HS-5 (cell line): ENCODE measurements at places on chromosomes 3 and 15.

DNA sequence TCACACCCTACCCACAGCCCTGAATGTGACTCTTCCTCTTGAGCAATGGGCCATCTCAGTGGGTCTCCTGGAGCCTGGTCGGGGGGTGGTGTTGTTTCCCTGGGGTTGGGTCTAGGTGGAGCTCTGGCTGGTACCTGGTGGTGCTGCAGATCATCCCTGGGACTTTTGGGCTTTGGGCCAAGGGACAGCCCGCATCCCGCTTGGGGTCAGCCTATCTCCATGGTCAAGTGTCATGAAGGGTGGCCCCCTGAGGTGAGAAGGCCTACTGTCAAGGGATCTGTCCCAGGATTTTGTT, 202.0 kb downstream of the UBE3A start:
- no peak for DNase-seq

DNA sequence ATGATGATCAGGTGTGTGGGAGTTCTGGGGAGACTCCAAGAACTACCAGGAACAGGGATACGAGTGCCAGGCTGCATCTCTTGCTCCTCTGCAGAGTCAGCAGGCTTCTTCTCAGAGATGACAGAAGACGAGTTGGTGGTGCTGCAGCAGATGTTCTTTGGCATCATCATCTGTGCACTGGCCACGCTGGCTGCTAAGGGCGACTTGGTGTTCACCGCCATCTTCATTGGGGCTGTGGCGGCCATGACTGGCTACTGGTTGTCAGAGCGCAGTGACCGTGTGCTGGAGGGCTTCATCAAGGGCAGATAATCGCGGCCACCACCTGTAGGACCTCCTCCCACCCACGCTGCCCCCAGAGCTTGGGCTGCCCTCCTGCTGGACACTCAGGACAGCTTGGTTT, 7.9 kb downstream of the PRRT3 start:
- no peak for DNase-seq

DNA sequence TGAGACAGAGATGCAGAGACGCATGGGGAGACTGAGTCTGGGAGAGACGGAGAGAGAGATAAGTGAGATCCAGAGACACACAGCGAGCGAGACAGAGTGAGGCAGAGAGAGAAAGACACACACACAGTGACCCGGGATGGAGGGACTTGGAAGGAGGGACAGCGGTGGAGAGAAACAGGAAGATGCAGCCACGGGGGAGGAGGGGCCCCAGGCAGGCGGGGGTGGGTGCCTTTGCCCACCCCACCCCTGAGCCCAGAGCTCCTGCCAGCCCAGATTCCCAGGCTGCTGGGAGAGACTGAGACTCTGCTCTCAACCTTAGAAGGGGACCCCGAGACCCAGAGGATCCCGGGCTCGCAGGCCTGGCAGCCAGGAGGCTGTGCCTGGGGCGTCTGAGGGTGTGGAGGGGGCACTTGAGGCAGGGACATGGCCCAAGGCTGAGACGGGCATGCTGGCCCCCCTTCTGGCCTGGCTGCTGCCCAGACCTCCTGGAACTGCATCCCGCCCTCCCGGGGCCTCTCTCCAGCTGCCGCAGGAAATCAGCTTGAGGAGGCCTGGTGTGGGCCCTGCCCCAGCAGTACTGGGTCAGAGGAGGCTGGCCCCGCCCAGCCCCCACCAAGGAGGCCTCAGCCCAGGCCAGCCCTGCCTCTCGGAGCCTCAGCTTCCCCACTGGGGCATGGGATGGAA, 18.1 kb downstream of the H1-8 start:
- no peak for DNase-seq

- DNase-seq, result no peak
Observed at GRCh38 chr15:65530318-65531111, at the start of gene HACD3. HACD3 (plus strand) TSS chr15:65530463; CDS start chr15:65530632, 169 bp downstream.

DNA sequence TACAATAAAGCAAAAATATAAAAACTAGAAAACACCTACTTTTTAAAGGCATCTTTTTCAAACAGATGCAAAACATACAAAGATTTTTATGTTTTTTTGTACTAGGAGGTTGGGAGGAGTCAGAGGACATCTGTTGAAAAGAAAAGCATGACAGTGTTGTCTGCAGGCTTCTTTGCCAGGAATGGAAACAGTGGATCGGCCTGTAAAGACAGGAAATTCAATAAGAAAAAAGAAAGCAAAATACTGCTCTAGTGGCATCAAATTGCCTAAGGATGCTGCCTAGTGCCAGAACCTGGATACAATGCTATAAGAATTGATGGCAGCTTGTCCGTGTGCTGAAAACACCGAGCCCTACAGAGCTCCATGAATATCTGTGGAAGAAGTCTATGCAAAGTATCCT, 69.9 kb downstream of the TBC1D5 start:
- DNase-seq, result no peak

GRCh38 chr3:37935756-37936666, 54.6 kb upstream of the VILL start:
- peak; percentile 95 for DNase-seq

- no peak for DNase-seq
Observed at GRCh38 chr15:94040541-94041248, 190.7 kb upstream of the MCTP2 start.

DNA sequence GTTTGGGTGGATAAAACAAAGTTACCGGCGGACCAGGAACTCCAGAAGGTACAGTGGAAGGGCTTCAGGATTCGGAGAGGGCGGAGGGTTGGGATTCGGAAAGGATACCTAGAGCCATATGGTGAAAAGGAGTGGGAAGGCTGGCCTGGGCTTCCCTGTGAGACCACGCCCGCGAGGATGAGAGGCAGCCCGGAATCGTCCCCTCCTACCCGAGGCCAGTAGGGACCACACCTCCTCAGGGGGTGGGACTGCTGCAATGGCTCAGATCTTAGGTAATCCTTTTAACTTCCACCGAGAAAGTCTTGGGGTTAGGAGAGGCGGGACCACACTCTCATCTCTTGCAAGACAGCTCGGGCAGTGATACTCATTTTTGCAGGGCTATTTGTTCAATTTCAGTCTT, 511.3 kb downstream of the OCA2 start:
- no peak for DNase-seq

DNA sequence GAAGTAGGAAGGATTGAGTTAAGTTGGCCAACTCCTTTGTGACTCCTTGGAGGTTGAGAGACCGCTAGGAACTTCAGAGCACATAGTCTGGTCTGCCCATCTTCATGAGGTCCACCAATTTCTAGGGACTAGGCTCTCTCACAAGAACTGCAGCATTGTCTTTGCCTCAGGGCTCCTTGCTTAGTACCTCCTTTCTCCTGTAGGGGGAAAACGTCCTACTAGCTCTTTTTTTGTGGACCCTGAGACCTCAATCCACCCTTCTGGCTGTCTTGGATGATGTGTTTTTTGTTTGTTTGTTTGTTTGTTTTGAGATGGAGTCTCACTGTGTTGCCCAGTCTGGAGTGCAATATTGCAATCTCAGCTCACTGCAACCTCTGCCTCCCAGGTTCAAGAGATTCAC, 21.6 kb downstream of the REC114 start:
- DNase-seq, result no peak

DNA sequence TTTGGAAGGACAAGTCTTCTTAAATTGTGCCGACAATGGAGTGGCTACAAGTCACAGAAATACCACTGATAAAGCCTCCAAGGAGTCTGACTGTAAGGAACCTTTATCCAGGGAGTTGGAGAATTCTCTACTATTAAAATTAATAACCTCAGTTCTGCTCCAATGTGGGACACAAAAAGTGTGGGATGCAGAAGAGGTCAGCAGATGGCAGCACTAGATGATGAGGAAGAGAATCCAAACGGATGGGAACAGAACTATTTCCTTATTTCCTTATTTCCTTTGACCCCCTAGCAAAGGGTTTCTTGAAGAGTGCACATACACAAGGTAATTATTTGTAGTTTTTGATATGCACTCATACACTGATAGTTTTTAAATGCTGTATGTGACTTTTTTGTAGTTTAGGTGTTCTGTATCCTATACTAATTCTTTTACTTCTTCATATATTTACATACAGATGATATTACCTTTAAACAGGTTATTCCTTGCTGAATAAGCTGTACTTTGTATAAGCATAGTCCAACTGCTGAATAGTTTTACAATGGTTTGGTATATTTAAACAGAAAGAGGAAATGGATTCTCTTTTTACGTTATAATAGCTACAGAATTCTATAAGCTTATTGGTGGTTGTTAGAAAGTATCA, 25.6 kb upstream of the NLGN1 start:
- DNase-seq, result peak; percentile 16

- DNase-seq, result peak; percentile 65
Observed at GRCh38 chr3:65030847-65031463, 343.2 kb upstream of the ADAMTS9 start.

- no peak for DNase-seq
Observed at GRCh38 chr3:3372210-3372777, 192.8 kb upstream of the CRBN start.

- no peak for DNase-seq
Observed at GRCh38 chr3:111979434-111980038, 710 bp downstream of the ABHD10 start.

- DNase-seq, result no peak
Observed at GRCh38 chr15:93719921-93720351, 511.4 kb upstream of the MCTP2 start.

GRCh38 chr3:148880681-148881080, 15.6 kb downstream of the CPA3 start:
- DNase-seq, result no peak

DNA sequence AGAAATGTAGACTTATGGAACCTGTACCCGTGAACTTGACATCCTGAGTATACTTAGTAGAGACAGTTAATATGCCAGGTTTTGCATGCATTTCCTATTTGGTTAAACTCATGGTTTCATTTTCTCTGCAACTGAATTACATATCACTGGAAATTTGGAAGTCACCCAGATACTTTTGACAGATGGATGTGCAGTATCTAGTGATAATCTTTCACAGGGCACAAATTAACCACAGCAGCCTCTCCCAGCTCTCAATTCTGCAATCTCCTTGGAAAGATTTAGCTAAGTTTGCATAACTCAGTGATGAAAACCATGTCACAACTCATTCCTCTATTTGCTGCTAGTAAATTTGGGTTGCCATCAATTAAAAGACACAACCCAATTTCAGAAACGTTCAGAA, 162.3 kb upstream of the TPM1 start:
- DNase-seq, result no peak

DNA sequence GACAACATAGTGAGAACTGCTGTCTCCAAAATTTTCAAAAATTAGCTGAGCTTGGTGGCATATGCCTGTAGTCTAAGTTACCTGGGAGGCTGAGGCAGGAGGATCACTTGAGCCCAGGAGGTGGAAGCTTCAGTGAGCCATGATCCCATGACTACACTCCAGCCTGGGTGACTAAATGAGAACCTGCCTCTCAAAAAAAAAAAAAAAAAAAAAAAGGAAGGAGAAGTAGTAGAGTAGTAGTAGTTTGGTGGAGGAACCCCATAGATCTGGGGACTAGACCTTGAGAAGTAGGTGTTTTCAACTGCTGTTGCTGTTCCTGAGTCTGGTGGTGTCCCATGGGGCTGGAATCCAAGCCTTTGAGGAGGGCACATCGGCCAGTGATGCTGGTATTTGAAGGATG, 38.4 kb upstream of the UBE2E2 start:
- no peak for DNase-seq

DNA sequence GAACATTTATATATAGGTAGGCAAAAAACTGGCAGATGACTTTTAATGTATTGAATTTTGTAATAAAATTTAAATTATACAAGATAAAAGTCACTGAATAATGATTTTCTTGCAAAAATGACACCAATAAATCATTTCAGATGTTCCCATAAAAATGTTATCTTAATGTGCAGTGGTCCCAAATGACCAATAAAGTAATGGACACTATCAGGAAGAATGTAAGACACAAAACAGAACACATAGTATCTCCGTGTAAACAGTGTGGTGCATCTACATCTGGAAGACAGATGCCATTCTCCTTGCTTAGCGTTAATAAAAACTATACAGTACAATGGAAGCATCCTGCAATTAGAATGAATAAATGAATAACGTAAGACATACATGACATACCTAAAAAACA, 41.5 kb downstream of the FGF7 start:
- DNase-seq, result no peak

DNA sequence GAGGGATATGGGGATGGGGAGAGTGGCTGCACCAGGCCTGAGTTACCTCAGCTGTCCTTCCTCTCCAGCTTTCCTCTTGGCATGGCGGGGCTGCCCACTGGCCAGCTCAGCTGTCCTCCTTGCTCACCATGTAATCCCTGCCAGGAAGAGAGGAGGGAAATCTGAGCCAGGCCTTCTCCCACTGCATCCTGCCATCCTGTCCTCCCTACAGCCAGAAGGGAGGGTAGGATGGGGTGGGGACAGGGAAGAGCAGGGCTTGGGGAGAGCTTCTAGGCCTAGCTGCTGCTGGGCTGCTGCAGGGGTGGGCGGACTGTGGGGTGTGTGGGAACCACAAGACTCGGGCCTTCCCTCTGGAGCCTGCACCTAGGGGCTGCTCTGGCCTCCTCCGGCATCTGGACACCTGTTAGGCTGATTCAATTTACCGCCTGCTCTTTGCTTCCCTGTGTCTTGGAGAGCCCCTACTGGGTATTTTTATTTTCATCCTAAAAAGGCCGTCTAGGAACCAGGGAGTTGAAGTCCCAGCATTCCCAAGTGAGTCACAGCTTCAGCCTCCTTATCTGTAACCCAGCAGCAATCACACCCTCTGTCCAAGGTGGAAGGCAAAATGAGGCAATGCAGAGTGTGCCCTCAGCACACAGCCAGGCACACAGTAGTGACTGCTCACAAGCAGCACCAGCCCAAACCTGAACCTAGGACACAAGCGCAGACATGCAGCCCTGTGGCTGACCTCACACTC, 13.1 kb upstream of the KY start:
- DNase-seq, result no peak

DNA sequence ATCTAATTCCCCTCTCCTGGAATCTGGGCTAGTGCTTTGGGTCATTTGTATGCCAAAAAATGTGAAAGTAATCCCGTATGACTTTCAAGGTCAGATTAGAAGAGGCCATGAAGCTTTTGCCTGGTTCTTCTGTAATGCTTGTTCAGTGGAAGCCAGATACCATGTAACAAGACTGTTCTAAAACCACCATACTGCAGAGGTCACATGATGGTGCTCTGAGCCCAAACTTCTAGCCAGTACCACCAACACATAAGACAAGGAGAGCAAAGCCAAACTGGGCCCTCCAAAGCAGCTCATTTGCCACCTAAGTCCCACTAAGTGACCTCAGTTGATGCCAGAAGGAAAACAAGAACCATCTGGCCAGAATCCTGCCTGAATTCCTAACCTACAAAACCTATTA, 64.3 kb upstream of the MELTF start:
- no peak for DNase-seq
